ENCODE measurements at places on chromosomes 6 and 20. TPM values are rescaled to one million over a fixed set of nuclear protein-coding genes. Genes with fewer than 3 reads are reported as not detected.

The UST gene
- 26.8 TPM for total RNA-seq

The MRAP2 gene
- 3.7 TPM for total RNA-seq

The HLA-F gene
- 3.8 TPM for total RNA-seq

The CCN5 gene
- under 0.01 TPM for total RNA-seq

The SLC35D3 gene
- total RNA-seq, result under 0.01 TPM

The CTCFL gene
- total RNA-seq, result not detected
